Cardiac muscle cell (in vitro differentiated cells and primary cell): ENCODE measurements at places on chromosomes 7 and 10.

- DNase-seq = no peak
Measured at GRCh38 chr10:9243941-9244411, 1189.5 kb downstream of the GATA3 start.

DNA sequence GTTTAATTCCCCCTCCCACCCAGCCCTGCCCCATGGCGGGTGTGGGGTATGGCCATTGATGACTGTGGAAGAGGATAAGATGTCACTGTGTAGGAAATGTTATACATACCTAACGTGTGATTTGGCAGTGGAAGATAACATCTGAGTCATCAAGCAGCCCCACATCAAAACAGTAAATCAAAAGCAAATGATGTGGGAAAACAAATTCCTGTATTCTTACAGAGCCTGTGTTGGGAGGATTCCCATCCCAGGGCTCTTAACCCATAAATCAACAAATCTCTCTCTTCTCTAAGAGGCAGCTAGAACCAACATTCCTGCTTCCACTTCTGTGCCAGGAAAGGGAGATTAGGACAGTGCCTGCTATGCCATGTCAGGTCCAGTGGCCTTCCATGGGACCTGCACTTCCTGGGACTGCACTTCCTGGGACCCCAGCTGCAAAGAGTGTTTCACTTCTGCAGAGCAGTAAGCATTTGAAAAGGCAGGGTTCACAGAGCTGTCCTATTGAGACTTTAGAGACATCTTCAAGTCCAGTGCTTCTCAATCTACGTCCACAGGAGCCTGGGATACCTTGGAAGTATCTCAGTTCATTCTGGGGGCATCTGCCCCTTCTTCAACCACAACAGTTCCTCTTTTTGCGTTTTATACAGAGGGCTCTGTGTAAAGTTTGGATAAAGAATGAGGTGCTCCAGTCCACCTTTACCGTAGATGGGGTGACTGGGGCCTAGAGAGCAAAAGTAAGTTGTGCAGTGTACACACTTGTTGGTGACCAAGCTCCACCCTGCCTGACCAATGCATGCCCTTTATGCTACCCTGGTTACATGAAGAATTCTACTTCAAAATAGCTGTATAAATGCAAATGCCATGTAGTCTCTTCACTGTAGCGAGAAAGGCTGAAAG is 45.7 kb downstream of the ATXN7L1 start:
- DNase-seq = no peak

GRCh38 chr7:83212883-83213282 is 50.2 kb upstream of the PCLO start:
- no peak for DNase-seq

- DNase-seq = no peak
Measured at GRCh38 chr7:8161364-8161828, 100.6 kb downstream of the ICA1 start.

- DNase-seq = no peak
Measured at GRCh38 chr10:119309423-119309770, 102.0 kb downstream of the GRK5 start.

DNA sequence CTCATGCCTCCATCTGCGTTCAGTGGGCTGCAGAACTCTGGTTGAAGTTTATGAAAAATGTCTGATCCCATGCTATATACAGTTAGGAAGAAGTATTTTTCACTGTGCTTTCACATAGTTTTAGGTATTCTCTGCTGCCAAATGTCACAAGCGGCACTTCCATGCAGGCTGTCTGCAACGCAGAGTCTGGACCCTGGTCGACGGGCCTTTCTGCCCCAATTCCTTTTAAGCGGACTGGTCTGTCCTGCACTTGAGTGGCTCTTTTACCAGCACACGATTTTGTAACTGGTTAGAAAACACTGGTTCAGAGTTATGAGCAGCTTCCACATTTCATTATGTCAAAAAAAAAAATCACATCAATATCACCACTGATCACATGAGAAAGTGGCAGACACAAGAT is 143.0 kb downstream of the DIP2C start:
- no peak for DNase-seq
